ENCODE measurements at places on chromosomes 11 and 22.

- no peak for DNase-seq
Measured at GRCh38 chr22:40603088-40603605, 33.4 kb downstream of the MRTFA start.

DNA sequence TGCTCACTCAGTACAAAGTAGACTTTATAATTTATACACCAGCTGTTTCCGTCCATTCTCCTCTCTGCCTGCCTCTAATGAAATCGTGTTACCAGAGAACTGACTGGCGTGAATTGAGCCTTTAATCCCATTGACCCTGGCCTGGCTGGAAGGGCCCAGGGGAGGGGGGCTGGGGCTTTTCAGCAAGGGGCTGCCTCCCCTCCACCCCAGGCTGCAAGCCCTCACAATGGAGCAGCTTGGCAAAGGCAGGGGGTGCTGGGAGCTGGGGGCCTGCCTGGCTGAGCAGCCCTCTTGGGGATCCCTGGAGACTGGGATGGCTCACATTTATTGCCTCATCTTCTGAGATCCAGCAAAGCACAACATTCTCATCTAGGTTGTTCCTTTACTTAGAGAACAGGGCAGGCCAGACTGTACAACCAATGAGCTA is 25.8 kb upstream of the LMO1 start:
- no peak for DNase-seq

- DNase-seq, result no peak
Measured at GRCh38 chr11:21769188-21769587, 423.7 kb upstream of the ANO5 start.

GRCh38 chr11:114311946-114312345 is 15.7 kb downstream of the NNMT start:
- no peak for DNase-seq

- no peak for DNase-seq
Measured at GRCh38 chr11:117761993-117762392, 35.0 kb downstream of the DSCAML1 start.

DNA sequence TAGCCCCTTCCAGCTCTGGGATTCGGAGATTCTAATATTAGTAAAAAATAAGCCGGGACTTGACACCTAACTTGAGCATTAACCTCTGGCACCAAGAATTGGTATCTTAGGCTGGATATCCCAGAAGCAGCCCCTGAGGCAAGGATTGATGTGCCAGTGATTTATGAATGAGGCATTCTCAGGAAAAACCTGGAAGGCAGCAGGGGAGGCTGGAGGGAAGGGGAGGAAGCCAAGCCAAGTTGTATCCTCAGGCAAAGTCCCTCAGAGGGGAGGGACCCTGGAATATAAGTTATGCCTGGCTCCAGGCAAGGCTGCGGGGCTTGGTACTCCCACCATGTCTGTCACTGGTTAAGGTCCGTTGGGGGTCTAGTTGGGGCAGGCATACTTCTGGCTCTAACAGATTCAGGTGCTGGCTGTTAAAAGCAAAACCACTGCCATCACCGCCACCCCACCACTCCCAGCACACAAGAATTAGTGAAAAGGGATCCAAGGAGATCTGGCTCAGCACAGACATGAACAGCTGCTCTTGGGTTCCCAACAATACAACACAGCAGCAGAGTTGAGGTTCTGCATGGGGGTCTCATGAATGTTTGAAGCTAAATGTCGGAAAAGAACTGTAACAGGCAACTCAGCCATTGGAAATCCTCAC is 29.8 kb downstream of the LMO2 start:
- DNase-seq, result no peak

DNA sequence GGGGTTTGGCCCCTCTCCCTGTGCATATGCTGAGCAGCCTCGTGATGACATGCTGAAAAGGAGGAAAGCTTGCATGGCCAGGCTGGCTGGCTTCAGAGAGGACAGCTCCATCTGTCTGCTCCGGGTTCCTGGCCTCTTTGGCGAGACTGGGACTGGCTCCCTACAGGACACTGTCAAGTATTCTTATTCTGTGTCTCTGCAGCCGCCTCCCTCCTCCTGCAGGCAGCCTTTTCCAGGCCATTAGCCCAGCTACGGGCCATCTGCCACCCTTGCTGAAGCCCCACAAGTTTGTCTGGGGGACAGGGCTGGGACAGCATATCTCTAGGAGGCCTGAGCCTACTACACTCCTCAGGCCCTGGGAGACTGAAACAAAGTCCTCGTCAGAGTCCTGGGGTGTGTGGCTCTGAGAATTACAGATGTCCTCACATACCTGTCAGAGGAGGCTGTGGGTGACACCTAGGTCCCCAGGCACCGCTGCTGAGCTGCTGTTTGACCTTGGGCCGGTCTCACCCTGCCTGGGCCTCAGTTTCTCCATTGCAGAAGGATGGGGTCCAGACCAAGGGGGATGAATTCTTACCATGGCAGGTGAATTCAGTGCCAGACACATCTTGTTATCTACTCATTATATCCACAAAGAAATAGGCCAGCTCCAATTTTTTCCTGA is 11.0 kb downstream of the MRGPRG start:
- no peak for DNase-seq

Data from naive thymus-derived CD8-positive, alpha-beta T cell (primary cell).